ENCODE measurements at places on chromosomes 7 and 10. TPM values are rescaled to one million over a fixed set of nuclear protein-coding genes. Genes with fewer than 3 reads are reported as not detected.

Gene NUDT13
- polyA plus RNA-seq, result 1.3 TPM

Gene EPDR1
- 0.06 TPM for polyA plus RNA-seq

Gene PCGF5
- 7.9 TPM for polyA plus RNA-seq

Gene KIAA1549
- 1.1 TPM for polyA plus RNA-seq

Gene ZKSCAN5
- polyA plus RNA-seq, result 4.4 TPM

Gene IRF5
- 0.71 TPM for polyA plus RNA-seq

Gene PAX4
- not detected for polyA plus RNA-seq
